ENCODE measurements at places on chromosomes 5 and 9.

DNA sequence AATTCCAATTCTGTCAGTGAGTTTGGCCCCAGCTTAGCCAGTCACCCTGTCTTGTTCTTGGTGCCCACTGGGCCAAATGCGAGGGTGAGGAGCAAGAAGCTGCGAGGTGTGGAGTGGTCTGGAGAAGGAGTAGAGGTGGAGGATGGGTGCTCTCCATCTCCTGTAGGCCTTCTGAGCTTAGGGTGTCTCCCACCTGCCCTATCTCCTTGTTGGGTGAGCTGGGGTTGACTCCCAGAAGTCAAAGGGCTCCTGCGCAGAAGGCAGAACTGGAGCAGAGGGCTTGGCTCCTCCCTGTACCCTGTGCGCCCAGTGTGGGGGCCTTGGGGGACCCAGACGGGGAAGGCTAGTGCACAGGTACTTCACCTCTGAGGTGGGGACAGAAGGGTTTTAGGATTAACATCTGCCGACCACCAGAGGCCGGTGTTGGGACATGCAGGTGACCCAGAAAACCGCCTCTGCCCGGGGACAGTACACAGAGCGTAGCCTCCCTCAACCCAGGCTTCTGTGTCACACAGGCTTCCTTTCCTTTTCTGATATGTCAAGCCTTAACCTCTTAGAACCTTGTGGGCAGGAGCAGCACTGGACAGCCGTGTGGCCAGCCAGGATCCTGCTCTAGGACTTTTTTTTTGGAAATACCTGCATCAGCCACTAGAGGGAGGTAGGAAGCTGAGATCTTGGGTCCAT lies 16.9 kb downstream of the IL5 start:
- peak; percentile 48 for DNase-seq

DNA sequence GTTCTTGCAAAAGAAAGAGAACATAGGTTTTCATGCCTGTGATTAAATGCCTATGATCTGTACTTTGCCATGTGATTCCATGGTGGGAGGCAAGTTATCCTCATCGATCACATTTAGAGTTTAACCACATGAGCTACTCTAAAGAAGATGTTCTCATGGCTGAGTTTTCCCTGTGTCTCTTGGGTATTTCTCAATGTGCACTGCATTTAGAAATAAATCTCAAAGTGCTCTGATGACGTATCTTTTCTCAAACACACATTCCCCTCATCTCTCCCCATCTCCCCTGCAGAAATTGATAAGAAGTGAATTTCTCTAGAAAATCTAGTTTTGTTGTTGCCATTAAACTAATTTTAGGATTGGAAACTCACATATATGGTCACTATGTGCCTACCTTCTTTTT lies 282.2 kb downstream of the SEMA5A start:
- no peak for DNase-seq

GRCh38 chr5:72604111-72604797 lies 97.0 kb upstream of the ZNF366 start:
- DNase-seq = no peak

GRCh38 chr9:99377790-99378775 lies 156.0 kb downstream of the SEC61B start:
- no peak for DNase-seq

DNA sequence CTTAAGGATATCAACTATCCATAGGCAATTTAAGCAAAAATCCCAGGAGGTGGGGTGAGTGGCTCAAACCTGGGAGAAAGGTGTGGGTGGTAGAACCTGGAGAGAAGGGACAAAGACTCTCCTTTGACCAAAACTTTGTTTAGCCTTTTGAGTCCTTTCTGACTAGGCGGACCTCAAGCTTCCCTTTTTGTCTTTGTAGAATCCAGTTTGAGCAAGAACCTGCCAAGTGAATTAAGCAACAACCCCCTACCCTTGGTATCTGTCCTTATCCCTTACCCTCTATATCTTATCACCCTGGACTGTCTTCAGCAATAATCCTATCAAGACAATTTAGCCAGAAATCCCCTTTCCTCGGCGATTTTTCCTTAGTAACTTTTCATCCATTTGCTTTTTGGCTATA lies 53.5 kb upstream of the SLC28A3 start:
- DNase-seq = no peak

- DNase-seq = no peak
These were observed 23.9 kb upstream of the PPP2R2B start for GRCh38 chr5:146902471-146902870.

DNA sequence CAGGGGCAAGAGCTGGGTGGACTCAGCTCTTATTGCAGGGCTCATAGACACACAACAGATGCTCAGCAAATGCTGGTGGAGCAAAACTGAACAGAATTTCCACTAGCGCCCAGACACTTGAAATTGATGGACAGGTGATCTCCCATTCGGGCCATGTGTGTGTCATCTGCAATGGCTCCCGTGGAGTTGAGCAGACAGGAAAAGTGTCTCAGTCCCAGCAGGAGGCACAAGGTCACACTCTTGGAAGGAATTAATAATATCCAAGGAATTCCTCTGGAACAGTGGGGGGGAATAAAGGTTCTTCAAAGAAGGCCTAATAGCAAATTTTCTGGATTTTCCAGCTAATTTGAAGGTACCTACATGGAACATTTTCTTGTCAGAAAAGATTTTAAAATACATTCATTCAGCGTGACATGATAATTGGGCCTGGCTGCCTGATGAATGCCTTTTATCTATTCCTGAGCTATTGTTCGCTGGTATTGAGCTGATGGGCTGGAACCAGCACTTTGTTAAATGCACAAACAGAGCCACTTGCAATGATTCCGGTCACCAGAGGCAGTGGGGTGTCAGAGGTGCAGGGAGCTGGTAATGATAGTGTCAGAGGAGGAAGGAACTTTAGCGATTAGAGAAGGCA lies 31.5 kb upstream of the ALDH1B1 start:
- DNase-seq = no peak

DNA sequence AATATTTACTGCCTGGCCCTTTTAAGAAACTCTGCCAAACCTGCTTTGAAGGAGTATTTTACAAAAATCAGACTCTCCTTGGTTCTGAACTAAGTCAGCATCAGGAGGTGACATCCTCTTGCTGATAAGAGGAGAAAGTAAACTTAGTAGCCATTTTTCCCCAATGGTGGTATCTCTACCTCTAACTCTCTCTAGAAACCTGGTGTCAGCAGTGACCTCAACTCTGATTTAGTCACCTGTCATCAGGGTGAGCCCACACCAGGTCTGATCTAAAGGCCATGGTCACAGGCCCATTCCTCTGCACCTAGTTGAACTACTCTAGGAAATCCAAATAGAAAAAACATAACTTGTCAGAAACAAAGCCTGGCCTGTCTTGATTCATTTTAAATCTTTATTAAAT lies 4.2 kb downstream of the CARNMT1 start:
- no peak for DNase-seq

- no peak for DNase-seq
These were observed 75.5 kb downstream of the EPB41L4B start for GRCh38 chr9:109245310-109245897.

DNA sequence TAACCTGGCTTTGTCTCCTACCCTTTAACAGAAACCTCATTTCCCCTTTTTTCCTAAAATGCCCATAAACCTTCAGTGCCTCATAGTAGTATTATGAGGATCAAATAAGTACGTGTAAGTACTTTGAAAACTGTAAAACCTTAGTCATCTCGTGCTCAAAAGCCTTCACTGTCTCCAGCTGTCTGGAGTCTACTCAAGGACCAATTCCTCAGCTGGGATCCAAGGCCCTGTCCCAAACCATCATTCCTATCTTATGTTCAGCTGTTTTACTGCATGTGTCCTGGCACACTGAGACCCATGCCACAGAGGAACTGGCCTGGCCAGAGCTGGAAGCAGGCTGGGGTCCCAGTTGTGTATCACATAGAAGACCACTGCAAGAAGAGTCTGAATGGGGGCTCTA lies 15.9 kb downstream of the ADAMTSL1 start:
- no peak for DNase-seq

DNA sequence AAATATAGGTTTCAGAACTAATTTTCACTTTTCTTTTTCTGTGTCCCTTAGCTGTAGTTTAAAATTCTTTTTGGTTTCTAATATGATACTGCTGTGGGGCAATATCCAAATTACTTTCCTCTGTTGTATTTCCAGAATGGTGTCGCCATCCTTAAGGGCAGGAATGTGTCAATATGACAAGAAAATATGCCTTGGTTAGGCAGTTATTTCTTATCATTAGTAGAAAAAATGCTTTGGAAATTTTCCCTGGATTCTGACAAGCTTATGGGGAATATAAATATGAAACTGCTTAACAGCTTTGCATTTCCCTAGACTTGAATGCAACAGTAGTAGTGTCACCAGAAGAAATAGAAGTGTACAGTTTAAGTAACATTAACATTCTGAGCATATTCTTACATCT lies 29.4 kb downstream of the ANKRD34B start:
- DNase-seq = no peak

GRCh38 chr5:6873359-6873758 lies 160.1 kb downstream of the TENT4A start:
- no peak for DNase-seq

GRCh38 chr5:33231935-33232334 lies 208.8 kb upstream of the TARS1 start:
- no peak for DNase-seq

GRCh38 chr5:53445569-53445968 lies 34.9 kb upstream of the FST start:
- no peak for DNase-seq

- DNase-seq = no peak
These were observed 138.0 kb upstream of the GHR start for GRCh38 chr5:42285230-42285629.

DNA sequence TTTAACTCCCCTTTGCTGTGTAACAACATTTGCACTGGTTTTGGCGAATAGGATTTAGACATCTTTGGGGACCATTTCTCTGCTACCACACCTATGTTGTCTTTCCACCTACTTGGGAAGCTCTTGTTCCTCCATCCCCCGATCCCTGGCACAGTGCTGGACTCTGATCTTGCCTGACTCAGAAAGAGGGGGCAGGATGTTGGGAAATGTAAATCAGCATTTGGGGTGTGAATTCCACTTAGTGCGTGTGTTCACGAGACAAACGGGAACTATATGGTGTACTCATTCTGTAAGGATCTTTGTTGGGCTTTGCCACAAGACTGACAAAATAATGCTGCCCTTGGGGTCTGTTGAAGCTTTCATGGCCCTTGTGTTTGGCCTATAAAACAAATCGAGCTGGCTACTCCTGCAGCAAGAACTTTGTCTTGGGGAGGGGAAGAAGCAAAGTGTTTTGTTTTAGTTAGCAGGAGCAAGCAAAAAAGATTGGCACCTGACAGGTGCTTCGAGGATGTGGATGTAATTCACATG lies 18.5 kb downstream of the TMEM268 start:
- DNase-seq = no peak

DNA sequence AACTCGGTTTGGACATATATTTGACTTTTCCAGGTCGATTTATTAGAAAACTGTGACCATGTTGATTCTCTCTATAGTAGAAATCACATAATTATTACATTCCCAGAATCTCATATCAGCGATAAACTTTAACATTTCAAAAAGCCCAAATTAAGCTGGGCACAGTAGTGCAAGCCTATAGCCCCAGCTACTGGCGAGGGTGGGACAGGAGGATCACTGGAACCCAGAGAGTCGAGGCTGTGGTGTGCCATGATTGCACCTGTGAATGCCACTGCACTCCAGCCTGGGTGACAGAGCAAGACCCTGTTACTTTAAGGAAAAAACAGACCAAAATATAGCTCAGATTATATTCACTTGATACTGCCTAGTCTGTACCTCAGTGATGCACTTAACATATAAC lies 128.9 kb downstream of the CPLANE1 start:
- no peak for DNase-seq

GRCh38 chr5:168925160-168925559 lies 346.0 kb upstream of the PANK3 start:
- DNase-seq = no peak

- DNase-seq = no peak
These were observed 1242.9 kb upstream of the CDH6 start for GRCh38 chr5:29950416-29951145.

- peak; percentile 95 for DNase-seq
These were observed 90.4 kb downstream of the ZNF608 start for GRCh38 chr5:124655921-124656511.

DNA sequence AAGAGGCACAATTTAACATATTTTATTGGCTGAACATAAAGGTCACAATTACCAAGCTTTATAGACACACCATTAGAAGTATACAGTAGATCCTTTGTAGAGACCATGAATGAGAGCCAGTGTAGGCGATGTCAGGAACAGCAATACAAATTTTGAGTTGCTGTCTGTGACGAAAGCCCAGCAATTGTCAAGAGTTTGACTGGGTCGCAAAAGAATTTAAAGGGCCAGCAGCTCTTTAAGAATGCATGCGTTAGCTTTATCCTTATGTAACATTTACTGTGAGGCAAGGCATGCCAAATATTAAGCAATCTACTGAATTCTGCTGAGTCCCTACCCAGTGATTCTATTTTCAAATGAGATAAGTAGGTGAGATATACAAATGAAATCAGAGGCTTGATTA lies 236.9 kb downstream of the ARRDC3 start:
- DNase-seq = no peak

GRCh38 chr9:103649086-103649485 lies 445.0 kb upstream of the SMC2 start:
- DNase-seq = no peak

DNA sequence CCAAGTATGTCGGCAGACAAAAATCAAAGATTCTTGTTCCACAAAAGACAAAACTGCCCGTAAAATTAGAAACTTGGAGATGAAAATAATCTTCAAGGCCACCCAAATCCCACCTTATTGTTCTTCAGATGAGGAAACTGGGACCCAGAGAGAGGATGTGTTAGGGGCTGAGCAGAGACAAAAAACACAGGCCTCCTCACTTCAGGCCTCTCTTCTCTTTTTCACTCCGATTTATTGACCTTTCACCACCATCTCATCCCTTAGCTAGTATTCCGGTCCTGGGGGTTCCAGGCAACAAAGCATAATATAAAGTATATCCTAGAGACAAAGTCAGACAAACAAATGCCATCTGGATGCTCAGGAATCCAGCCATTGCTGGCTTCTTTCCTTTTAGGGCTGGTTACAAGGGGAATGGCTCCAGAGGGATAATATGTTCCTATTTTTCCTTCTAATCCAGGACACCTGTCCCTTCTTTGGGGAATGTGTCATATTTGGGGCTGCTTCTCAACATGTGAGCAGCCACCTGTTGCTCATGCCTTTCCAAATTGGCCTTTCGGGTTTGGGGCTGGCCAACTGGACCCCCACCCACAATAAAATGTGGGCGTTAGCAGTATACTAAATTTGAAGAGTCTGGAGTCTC lies 42.2 kb upstream of the AFAP1L1 start:
- no peak for DNase-seq

- no peak for DNase-seq
These were observed 138.7 kb upstream of the SLC24A2 start for GRCh38 chr9:19927560-19927959.

DNA sequence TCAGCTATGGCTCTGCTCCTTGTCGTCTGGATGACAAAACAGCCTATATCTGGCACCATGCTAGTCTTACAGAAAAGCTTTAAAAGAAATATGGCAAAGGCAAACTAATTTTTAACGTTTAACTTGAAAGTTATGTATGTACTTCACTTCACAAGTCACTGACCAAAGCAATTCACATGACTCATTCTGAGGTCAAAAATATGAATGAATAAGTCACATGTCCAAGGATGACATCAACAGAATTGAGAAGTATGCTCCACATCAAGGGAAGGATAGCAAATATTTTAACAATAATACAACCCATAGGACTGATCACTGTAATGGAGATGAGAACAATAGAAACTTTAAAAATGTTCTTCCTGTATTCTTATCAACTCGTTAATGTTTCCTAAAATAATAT lies 1072.6 kb upstream of the NUDT12 start:
- no peak for DNase-seq

GRCh38 chr5:155049569-155050383 lies 36.2 kb downstream of the KIF4B start:
- no peak for DNase-seq

Measured in NCI-H1694 treated with DMSO at 0.1 percent for 48 hours (cell line).